Activated CD4-positive, CD25-positive, alpha-beta regulatory T cell (primary cell): ENCODE measurements at places on chromosomes 11 and 22.

- no peak for DNase-seq
These were observed 161.6 kb downstream of the NAV2 start for GRCh38 chr11:19874266-19874665.

DNA sequence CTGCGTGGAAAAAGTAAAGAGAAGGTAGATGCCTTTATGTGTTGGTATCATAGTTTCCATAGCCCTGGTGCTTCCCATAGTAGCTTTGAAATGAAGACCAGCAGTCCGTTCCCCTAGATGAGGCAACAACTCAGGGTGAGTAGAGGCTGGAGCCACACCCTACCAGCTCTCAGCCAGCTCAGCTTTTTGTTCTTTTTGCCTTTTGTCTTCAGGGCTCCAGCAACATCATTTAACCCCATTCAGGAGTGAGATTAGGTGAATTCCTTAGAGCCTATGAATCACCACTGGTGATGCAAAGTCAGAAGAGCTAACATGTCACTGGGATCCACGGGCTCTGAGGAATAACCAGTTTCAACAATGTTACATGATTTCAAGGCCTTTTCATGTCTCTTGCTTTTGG, 14.0 kb upstream of the SESN3 start:
- DNase-seq, result no peak

DNA sequence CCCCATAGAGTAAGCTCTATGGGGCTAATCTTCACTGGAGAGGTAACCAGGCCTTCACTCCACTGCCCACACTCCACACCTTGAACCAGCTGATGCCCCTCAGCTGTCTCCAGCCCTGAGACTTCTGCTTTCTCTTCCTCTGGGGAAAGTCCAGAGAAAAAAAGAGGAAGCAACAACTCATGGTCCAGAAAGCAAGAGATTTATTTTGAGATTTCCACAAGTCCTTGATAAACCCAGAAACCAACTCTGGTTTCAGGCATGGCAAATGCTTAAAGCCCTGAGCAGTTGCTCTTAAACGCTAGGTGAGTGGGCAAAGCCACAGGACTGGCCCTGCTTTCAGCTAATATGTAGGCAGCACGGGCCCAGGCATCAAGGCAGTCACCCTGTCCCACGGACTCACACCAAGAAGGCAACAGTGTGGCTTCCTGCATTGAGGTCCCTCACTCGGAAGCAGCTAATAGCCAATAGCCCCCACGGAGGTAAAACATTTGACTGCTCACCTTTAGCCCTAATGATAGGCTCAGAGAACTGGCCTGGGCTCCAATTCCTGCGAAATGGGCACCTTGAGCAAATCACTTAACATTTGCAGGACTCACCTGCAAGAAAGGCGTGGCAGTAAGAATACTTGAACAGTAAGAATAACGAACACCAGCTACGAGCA, 4.3 kb downstream of the CYB561A3 start:
- DNase-seq, result no peak

- peak; percentile 69 for DNase-seq
These were observed 27.3 kb downstream of the ARHGEF17 start for GRCh38 chr11:73335204-73335923.

DNA sequence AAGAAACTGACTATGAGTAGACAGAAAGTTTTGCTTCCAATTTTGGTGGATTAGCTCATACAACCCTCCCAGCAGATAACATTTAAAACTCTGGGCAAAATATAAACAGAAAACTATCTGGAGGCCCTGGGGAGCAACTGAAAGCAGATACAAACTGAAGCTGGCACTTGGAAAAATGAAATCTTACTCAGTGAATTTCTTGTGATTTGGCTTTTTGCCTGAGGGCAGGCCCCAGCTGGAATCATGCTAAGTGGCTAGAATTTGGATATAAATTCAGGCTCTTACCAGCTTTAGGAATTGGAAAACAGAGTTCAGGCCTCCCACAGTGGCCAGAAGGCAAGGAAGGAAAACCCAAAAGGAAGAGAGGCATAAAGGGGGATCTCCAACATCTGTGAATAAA, 85.8 kb downstream of the EFCAB6 start:
- no peak for DNase-seq
